ENCODE measurements at places on chromosomes 5 and 9.

DNA sequence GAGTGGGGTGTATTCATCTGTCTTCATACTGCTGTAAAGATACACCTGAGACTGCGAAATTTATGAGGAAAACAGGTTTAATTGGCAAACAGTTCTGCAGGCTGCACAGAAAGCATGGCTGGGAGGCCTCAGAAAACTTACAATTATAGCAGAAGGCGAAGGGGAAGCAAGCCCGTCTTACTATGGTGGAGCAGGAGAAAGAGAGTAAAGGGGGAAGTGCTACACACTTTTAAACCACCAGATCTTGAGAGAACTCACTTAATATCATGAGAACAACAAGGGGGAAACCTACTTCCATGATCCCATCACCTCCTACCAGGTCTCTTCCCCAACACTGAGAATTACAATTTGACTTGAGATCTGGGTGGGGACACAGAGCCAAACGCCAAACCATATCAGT lies 12.5 kb upstream of the NREP start:
- DNase-seq: no peak

- DNase-seq: no peak
Measured at GRCh38 chr9:127161081-127161624, 38.7 kb upstream of the ANGPTL2 start.

DNA sequence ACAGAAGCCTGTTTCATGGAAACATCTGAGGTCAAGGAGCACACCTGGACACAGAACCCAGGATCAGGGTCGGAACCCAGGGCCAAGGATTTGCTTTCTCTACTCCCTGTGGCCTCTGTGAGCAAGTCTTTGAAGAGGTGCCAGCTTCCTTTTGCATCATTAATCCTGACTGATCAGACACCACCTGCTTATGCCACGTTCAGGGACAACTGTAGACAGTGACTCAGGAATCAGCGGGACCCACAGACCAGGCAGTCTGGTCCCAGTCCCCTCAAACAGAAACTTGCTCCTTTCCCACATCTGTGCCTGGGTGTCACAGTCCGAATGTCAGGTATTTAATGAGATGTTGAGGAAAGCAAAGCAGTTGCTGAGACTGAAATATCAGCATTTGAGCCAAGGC lies 154.8 kb downstream of the SGCD start:
- DNase-seq: no peak

GRCh38 chr5:72822944-72823343 lies 6.5 kb downstream of the TNPO1 start:
- no peak for DNase-seq

- DNase-seq: no peak
Measured at GRCh38 chr5:55568654-55569512, 34.1 kb upstream of the PLPP1 start.

- DNase-seq: no peak
Measured at GRCh38 chr9:78294290-78295176, 2.4 kb upstream of the PSAT1 start.

GRCh38 chr5:150168864-150169263 lies 2.3 kb downstream of the CDX1 start:
- DNase-seq: no peak

- no peak for DNase-seq
Measured at GRCh38 chr9:125805586-125805985, 58.4 kb downstream of the PBX3 start.

- DNase-seq: no peak
Measured at GRCh38 chr9:126790561-126790960, 14.3 kb upstream of the ZBTB43 start.

DNA sequence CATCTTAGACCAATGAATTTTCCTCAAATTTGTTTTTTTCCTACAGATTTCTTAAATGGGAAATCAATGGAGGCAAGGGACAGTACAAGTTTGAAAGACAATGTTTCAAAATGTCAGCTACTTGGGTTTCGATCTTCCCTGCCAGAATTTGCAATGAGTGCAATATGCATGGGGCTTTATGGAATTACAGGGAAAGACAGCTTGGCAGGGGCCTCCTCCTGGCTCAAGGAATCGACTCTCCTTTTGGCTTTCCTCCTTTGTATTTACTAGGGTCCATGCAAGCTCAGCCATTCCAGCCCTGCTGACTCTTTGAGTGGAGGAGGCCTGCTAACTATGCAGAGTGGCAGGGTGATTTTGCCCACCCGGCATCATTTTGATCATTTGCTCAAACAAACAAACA lies 63.2 kb downstream of the MED27 start:
- no peak for DNase-seq

DNA sequence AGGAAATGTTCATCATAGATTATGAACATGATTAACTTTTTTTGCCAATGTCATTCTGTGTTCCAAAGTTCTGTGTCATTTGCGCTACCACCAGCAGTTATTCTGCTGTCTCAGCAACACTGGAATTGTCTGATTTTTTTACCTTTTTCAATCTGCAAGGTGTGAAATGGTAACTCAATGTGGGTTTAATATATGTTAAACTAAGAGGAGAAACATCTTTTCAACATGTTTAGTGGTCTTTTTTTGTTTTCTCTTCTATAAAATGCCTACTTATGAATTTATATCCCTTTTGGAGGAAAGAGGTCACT lies 49.1 kb upstream of the GRAMD2B start:
- DNase-seq: no peak

DNA sequence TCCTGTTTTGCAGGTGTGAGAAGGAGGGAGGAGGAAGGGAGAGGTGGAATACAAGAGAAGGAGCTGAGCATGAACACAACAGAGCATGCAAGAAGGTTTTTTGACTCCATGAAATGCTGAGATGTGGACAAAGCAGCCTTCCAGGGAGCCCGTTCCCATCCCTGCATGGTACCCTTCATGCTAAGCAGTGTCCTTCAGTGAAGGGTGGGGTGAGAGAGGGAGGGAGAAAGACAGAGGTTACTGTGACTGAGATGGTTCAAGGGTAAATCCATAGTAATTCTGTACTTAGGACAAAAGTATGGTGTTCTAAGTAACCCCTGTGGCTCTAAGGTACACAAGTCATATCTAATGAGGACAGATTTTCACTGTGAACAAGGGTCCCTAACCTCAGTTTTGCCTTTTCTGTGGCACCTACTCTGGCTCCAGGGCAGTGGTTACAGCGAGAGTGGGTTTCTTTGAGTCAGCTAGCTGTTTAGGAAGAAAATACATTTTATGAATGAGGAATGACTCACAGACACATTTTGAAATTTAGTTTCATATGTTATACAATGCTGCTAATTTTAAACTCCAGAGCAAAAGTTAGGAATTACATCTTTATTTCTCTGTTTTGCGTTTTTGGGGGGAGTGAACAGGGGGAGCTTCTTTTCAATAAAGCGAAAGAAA lies 184.9 kb upstream of the SLC12A2 start:
- no peak for DNase-seq

DNA sequence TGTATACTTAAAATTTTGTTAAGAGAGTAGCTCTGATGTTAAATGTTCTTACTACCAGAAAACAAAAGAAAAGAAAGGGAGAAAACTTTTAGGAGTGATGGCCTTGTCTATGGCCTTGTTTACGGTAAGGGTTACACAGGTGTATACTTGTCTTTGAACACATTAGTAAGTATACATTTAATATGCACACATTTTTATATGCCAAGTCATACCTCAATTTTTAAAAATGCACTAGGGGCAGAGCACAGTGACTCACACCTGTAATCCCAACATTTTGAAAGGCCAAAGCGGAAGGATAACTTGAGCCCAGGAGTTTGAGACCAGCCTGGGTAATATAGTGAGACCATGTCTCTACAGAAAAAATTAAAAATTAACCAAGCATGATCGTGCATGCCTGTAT lies 166.7 kb upstream of the SNX2 start:
- DNase-seq: no peak

GRCh38 chr9:77021922-77022782 lies 2.7 kb downstream of the FOXB2 start:
- no peak for DNase-seq

DNA sequence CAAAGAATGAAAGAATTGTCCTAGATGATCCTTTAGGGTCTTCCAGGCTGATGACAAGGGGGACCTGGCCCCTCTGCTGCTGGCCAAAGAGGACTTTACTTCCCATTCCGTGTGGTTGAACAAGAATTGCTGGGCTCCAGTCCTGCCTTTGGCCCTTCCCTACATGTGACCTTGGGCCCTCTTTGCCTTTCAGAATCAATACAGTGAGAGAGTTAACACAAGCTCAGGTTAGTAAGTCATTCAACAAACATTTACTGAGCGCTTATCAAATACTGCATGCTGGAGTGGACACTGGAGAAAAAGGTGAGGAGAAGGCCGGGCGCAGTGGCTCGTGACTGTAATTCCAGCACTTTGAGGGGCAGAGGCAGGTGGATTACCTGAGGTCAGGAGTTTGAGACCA lies 113.1 kb downstream of the C9orf50 start:
- no peak for DNase-seq

GRCh38 chr9:72790989-72791388 lies 161.9 kb downstream of the ALDH1A1 start:
- no peak for DNase-seq

DNA sequence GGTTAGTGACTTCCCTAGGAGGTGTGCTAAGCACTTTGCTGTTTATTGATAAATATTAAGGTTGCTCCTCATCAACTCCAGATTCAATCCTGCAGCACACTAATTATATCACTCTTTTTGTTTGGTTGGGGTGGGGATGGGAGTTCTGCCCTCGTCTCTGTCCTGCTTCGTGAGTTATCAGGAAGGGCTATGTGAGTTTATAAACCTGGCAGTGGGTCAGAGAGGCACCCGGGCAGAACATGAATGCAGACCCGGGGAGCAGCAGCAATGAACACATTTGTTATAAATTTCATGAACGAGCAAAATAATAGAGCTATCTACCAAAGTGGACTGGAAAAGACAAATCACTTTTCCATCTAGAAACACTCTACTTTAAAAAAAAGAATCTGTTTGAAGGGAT lies 125.5 kb upstream of the WWC1 start:
- DNase-seq: no peak

- no peak for DNase-seq
Measured at GRCh38 chr5:171795381-171795780, 9.8 kb downstream of the SMIM23 start.

DNA sequence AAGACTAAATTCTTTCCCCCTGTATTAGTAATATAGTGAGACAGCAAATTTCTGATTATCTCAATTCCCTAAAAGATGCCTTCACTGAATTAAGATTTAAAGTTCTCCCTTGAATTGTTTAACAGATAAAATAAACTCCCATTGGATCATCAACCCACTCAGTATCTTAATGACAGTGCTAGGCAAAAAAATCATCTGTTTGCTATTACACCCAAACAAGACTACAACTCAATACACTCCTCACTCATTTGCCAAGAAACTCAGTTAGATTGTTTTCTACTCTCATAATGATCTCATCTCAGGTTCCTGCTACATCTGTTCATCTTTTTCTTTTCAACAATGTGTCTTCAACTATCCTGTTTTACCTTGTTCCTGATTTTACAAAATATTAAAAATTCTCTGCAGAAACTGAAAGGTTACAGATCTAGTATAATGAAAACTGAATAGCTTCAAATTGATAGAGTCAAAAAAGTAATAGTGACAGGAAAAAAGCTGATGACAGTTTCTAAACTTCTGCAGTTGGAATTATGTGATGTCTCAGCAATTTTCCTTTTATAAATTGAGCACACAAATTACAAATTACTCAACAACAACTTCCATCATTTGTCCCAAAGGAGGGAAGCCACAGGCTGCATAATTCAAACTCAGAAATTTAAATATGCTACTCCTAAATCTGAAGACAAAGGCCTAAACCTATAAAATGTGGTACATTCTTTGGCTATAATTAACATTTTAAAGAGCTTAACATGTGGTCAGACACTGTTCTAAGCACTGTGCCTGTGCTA lies 39.4 kb downstream of the HOMER1 start:
- no peak for DNase-seq

DNA sequence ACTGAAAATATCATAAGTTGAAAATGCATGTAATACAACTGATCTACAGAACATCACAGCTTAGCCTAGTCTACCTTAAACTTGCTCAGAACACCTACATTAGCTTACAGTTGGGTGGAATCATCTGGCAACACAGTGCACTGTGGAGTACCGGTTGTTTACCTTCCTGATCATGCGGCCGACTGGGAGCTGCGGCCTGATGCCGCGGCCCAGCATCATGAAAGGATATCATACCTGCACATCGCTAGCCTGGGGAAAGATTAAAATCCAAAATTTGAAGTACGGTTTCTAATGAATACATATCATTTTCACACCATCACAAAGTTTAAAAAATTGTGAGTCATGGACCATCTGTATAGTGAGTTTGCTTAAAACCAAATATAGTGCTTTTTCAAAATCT lies 1.8 kb downstream of the HACD4 start:
- DNase-seq: no peak

DNA sequence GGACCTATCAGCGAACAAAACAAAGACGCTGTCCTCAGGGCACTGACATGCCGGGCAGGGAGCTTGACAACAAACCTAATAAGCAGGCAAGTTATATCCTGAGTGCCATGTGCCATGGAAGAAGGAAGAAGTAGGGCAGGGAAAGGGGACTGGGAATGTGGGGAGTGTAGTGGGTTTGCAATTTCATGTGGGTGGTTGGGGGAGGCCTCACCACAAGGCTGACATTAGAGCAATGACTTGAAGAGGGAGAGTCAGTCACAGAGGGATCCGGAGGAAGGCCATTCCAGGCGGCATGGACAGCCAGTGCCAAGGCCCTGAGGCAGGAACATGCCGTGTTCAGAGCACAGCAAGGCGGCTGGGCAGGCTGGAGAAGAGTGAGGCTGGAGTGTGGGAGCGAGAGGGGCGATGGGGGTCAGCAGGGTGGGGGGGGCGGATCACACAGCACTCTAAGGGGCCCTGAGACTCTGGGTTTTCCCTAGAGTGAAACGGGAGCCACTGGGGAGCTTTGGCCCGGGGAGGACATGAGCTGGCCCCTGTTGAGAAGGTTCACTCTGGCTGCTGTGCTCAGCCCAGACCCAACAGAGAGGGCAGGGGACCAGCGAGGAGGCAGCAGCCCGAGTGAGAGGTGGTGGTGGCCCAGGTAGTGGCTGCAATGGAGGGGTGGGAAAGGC lies 86.3 kb downstream of the STK10 start:
- no peak for DNase-seq

GRCh38 chr5:67969631-67970030 lies 245.9 kb upstream of the PIK3R1 start:
- DNase-seq: no peak

DNA sequence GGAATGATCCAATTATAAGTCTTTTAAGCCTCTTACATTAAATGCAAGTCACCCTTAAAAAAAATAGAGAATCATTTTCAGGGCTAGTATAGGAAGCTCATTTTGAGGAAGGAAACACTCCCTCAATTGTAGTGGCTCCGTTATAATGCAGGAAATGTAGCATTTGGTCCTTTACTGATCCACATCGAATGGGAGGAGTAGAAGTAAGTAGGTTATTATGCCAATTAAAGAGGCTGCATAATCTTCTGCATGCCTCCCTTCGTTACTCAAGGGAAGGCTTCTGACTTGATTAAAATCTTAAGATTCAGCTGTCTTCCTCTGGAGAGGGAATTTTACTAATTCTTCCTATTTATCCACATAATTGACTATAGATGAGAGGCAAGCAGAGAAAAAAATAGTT lies 579.2 kb upstream of the COX7C start:
- no peak for DNase-seq

GRCh38 chr5:126615286-126615685 lies 14.5 kb downstream of the PHAX start:
- DNase-seq: no peak

- DNase-seq: no peak
Measured at GRCh38 chr5:96861076-96861475, 15.2 kb upstream of the ERAP2 start.

Data from LNCaP clone FGC (cell line).